GM23338 (cell line): ENCODE measurements at places on chromosomes 1 and 21. TPM values are rescaled to one million over a fixed set of nuclear protein-coding genes. Genes with fewer than 3 reads are reported as not detected.

GRCh38 chr1:203492748-203493130 is 1.2 kb upstream of the OPTC start:
- DNase-seq: no peak

- no peak for DNase-seq
These were observed 124.5 kb downstream of the TBX15 start for GRCh38 chr1:118863688-118864087.

DNA sequence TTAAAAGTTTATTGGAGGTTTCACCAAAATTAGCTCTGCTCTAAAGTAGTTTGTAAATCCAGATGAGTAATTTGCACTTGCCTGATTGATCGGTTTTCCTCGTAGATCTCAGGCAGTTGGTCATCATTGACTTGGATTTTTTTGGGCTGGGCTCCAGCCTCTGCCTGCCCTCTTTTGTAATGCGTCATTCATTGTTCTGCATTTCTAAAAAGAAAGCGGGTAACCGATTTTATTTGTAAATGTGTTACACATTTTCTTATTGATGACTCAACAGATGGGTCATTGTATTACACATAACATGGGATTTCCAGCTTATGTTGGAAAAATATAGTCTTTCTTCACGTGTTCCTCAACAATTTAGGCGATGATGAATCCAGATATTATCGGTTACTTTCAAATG is 5.5 kb downstream of the ETS2 start:
- peak; percentile 51 for DNase-seq

DNA sequence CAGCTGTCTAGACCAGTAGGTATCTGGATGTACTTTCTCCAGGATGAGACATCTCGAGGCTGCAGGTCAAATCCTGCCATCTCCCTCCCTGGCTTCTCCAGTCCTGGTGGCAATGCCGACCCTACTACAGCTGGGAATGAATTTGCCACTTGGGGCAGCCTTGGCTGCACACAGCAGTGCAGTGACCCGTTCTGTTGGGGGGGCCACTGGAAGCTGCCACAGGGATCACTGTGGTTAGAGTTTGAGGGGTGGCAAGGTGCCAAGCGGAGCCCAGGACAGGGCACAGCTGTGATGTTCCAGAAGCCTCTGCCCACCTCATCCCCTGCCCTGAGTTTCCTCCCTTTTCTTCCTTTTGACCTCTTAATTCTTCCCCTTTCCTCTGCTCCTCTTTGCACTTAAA is 17.1 kb downstream of the COL6A2 start:
- DNase-seq: no peak

DNA sequence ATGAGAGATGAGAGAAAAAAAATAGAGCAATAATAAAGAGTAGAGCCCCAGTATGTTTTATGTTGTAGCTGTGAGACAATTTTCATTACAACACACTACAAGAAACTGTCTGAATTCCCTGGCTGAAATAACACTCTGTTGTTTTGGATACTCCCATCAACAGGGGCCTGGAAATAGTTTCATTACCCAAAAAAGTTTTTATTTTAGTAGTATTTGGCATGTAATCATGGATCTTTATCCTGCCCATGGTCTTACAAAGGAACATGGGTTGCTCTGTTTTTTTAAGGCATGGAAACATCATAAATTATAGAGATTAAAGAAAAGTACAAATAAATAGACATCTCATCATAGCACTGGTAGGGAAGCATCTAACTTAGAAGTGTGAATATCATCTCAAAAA is 56.3 kb downstream of the GNG12 start:
- DNase-seq: no peak

- DNase-seq: no peak
These were observed 52.5 kb downstream of the LHX4 start for GRCh38 chr1:180282401-180283044.

DNA sequence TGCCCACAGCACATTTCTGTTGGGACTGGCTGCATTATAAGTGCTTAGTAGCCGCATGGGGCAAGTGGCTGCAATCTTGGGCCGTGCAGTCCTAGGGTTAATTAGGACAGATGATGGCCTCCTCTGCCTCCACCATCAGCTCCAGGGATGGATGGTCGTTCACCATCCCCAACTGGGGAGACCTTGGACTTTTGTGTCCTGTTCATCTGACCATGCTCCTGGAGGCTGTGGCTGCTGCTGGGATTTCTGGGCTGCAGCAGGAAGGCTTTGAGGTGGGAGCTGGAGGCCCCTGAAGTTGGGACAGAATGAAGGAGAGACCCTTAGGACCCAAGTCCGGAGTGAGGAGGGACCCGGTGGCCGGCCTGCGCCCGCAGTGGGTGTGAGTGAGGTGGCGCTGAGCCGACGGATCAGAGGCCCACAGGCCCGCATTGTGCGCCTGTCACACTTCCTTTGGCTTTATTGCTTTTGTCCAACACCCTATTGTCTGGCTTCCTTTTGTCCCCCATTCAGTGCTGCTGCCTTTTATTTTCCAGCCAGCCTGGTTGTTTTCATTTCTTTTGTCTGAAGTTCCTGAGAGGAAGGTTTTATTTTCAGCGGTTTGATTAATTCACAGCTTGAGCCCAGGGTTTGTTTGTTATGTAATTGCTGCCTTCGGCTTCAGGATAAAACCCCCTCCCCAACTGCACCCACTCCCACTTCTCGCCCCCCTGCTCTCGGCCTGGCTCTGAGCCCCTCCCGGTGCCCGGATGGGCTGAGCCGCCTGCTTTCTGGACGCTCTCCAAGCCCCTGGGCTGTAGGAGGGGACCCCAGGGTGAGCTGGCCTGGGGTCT is 35.6 kb downstream of the SOX13 start:
- DNase-seq: peak; percentile 96

DNA sequence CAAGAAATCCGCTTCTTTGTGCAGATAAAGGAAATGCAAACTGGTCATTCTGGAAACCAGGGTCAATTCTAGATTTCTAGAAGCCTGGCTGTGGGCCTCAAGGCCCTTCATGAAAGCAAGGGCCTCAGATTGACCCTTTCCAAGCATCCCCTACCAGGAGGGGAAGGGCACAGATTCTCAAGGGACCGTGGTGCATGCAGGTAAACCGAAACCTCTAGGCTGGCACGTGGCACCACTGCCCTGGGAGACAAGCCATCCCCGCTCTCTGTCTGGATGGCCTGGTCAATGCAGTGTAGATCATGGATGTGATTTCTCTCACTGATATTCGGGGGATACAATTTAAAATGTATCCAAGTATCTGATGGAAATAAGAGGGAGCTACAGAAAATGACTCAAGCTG is 69.4 kb downstream of the TOMM20 start:
- no peak for DNase-seq

DNA sequence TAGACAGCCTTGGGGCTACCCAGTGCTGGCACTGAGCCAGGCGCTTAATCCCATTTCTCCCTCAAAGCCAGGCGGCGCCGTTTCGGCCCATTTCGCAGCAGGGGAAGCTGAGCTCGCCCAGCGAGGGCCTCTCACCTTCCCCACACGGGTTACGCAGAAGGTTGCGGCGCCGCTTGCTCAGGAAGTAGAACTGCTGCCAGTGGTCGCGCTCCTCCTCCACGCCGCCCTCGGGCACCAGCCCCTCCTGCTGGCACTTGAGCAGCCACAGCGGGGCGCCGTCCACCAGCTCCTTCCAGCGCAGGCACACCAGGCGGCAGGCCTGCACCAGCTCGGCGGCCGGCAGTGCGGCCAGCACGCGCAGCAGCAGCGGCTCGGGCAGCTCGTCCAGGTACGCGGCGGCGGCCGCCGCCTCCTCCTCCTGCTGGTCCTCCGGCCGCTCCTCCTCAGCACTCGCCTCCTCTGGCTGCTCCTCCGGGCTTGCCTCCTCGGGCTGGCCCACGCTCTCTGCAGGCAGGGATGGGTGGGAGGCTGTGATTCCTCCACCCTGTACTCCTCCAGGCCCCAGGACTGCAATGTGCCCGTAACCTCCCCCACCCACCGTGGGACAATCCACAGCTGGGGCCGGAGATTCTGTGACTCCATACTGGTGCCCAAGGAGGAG is 3.8 kb downstream of the FBXO2 start:
- DNase-seq: peak; percentile 84

DNA sequence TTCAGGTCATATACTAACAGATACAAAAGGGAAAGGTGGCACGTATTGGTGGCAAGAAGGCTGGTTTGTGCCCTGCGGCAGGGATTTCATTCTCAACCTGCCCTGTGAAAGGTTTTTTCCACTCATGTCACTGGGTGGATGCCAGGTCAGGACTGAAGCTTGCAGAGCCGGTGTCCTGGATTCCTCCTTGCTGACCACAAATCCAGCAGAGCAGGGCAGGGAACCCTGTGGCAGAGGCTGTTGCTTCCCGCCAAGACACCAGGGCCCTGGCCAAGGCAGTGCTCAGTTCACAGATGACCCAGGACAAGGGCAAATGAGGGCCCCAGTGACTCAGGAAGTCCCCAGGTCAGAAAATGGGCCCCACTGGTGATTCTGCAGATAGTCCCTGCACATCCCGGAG is 16.4 kb downstream of the BSND start:
- DNase-seq: no peak

GRCh38 chr1:9615316-9616063 is 26.8 kb downstream of the TMEM201 start:
- DNase-seq: peak; percentile 91

DNA sequence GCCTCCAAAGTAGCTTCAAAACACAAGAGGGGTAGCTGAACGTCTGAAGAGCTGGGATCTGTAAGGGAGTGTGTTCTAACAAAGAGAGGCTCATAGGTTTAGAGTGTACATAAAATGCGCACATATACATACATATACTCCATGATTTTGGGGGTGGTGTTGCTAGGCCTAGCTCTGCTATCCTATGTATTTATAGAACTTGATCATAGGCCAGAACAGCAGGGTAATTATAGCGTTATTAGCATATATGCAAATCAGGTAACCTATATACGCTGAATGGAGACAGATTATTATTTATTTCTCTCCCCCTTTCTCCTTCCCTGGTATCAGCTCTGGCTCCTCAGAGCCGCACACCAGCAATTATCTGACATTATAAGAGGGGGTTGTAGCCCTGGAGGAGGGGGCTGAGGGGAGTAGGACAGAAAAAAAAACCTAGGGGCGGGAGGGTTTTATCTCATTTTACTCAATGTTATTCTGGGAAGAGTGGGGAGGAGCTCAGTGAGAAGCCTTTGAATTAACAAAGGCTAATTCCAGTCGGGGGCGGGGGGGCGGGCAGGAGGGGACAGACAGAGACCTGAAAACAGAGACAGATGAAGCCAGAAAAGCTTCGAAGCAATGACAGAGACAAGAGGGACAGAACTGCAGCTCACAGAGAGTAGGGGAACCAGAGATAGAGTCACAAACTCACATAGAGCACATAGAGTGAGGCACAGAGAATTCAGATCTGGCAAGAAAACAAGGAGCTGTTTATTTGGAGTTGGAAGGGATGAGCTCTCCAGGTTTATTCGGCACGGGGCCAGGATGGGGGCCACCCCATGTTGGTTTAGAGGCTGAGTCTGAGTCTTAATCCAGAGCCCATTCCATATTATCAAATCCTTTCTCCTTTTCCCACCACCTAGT is 63.0 kb downstream of the RHBG start:
- DNase-seq: no peak

- no peak for DNase-seq
These were observed 83.4 kb downstream of the ASH1L start for GRCh38 chr1:155479205-155479604.

GRCh38 chr1:53470155-53470554 is 11.0 kb downstream of the DMRTB1 start:
- DNase-seq: peak; percentile 97

DNA sequence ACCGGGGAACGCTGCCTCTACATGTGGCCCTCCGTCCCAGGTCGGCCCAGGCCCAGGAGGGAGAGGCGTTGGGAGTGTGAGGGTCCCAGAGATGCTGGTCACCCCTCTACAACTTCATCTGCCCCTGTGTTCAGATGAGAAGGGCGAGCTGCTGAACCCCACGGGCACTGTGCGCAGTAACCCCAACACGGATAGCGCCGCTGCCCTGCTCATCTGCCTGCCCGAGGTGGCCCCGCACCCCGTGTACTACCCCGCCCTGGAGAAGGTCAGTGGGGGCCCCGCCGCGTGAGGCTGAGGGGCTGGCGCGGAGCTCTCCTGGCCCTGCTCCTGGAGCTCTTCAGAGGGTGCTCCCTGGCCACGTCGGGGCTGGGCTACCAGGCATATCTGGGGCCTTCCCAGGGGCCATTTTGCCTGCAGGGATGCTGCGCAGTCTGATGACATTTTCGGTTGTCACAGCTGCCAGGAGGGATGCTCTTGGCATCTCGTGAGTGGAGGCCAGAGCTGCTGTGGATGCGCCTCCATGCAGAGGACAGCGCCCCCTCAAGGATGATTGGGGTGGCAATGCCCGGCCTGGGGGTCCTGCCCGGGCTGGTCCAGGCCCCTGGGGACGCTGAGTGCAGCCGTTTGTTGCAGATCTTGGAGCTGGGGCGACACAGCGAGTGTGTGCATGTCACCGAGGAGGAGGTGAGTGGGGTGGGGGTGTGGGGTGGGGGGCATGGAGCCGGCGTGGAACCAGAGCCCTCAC is 68.6 kb downstream of the PIK3CD start:
- DNase-seq: peak; percentile 54

DNA sequence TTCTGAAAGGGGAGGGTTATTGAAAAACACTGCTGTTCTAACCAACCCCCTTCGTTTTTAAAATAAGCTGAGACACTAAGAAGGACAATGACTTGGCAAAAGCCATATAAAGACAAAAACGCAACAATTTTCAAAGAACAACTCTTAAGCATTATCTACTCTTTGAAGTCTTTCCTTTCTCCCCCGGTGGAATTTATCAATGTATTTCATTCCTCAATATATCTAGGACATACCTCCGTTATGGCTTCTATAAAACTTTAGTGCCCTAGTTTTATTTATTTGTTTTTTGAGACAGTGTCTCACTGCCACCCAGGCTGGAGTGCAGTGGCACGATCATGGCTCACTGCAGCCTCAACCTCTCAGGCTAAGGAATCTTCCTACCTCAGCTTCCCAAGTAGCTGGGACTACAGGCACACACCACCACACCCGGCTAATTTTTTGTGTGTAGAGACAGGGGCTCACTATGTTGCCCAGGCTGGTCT is 3.2 kb downstream of the NRDC start:
- DNase-seq: no peak

DNA sequence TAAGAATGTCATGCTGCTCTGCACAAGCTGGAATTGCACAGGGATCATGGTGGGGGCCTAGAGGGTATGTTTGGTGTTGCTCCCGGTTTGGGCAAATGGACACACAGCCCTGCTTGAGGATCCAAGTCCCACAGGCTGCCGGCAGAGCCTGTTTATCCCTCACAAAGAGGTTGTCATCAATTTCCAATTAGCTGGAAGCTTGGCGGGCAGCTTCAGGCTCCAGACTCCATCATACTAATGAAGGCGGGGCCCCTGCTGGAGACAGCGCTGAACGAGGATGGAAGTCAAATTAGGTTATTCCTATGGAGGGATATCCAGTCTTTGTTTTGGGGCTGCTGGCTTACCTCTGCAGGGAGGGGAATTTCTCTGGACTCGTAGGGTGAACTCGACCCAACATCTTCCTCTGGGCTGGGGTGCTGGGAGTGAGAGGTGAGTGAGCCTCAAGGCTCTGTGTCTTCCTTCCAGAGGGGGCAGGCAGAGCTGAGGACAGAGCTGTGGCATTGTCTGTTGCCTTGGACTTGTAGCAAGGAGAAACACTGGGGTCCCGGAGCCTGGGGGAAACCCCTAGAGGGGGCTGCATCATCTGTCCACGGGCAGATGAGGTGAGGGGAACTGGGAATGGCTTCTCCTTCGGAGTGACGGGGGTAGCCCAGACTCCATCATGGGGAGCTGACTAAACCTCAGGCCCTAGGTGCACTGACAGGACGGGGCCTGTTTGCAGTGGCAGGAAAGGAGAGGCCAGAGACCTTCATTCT is 24.9 kb upstream of the PARP1 start:
- no peak for DNase-seq

- DNase-seq: no peak
These were observed 8.6 kb upstream of the TCEA3 start for GRCh38 chr1:23433122-23433521.

The FCGR3A gene
- not detected in 2 replicates for total RNA-seq

The DYNLT4 gene
- total RNA-seq: 0.73 TPM in 1 of 2 replicates, not detected in the other

The HSF2BP gene
- 2.0 and 2.3 TPM in 2 replicates for total RNA-seq

The MYOM3 gene
- total RNA-seq: not detected in 2 replicates

The HSD3B2 gene
- total RNA-seq: not detected in 2 replicates
